ENCODE measurements at places on chromosomes 6 and 20.
A peak's percentile ranks its signal among the peaks of the same experiment; 100 is the strongest.

- DNase-seq, result no peak
These were observed 915 bp downstream of the CLVS2 start for GRCh38 chr6:122996794-122997505.

GRCh38 chr6:27133281-27134227 is 113.9 kb upstream of the PRSS16 start:
- peak; percentile 86 for DNase-seq

- no peak for DNase-seq
These were observed 165.5 kb downstream of the SYNE1 start for GRCh38 chr6:152471456-152472265.

- no peak for DNase-seq
These were observed 1.4 kb upstream of the CDK19 start for GRCh38 chr6:110816677-110817076.

GRCh38 chr6:52815167-52816092 is 11.8 kb upstream of the GSTA1 start:
- peak; percentile 25 for DNase-seq

DNA sequence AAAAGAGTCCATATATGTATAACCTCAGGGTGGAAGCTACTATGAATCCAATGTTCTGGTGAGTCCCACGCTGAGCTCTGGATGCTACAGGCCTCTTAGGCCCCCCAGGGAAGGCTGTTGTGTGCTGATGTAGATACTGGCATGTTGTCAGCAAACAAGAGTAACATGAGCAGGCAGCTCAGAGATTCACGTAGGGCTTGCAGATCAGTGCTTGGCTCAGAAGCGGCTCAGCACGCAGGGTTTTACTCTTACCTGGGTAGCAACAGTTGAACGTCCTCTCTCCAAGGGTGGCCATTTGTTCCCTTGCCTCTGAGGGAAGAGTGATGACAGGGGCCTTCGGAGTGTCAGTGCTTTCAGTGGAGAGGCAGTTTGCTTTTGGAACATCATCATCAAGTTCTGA is 93.4 kb downstream of the ZFP64 start:
- no peak for DNase-seq

DNA sequence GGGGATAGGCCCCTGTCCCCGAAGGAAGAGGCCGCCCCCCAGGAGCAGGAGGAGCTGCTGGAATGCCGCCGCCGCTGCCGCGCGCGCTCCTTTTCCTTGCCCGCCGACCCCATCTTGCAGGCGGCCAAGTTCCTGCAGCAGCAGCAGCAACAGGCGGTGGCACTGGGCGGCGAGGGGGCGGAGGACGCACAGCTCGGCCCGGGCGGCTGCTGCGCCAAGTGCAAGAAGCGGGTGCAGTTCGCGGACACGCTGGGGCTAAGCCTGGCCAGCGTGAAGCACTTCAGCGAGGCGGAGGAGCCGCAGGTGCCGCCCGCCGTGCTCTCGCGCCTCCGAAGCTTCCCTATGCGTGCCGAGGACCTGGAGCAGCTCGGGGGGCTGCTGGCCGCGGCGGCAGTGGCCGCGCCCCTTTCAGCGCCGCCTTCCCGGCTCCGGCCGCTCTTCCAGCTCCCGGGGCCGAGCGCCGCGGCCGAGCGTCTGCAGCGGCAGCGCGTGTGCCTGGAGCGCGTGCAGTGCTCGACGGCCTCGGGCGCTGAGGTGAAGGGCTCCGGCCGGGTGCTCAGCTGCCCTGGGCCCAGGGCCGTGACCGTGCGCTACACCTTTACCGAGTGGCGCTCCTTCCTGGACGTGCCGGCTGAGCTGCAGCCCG is 630 bp downstream of the PPP1R3G start:
- DNase-seq, result no peak

Measured in tibial artery (tissue), 4 donors.